Stimulated activated effector memory CD8-positive, alpha-beta T cell treated with anti-CD3 and anti-CD28 coated beads, Interleukin-12 subunit alpha, Interleukin-12 subunit beta, amount 100 ng/mL, for 72 hours (primary cell): ENCODE measurements at places on chromosomes 16 and 17.

- DNase-seq = no peak
Observed at GRCh38 chr16:49921106-49921505, 65.2 kb upstream of the ZNF423 start.

GRCh38 chr16:3007059-3007956 lies 5.4 kb upstream of the CLDN9 start:
- DNase-seq = no peak

GRCh38 chr17:37676115-37676925 lies 33.1 kb upstream of the DDX52 start:
- no peak for DNase-seq

GRCh38 chr17:4469552-4469951 lies 29.1 kb upstream of the SPNS2 start:
- no peak for DNase-seq

- no peak for DNase-seq
Observed at GRCh38 chr17:68013385-68013784, 17.1 kb upstream of the C17orf58 start.

- no peak for DNase-seq
Observed at GRCh38 chr16:9348912-9349311, 257.5 kb downstream of the HAPSTR1 start.

DNA sequence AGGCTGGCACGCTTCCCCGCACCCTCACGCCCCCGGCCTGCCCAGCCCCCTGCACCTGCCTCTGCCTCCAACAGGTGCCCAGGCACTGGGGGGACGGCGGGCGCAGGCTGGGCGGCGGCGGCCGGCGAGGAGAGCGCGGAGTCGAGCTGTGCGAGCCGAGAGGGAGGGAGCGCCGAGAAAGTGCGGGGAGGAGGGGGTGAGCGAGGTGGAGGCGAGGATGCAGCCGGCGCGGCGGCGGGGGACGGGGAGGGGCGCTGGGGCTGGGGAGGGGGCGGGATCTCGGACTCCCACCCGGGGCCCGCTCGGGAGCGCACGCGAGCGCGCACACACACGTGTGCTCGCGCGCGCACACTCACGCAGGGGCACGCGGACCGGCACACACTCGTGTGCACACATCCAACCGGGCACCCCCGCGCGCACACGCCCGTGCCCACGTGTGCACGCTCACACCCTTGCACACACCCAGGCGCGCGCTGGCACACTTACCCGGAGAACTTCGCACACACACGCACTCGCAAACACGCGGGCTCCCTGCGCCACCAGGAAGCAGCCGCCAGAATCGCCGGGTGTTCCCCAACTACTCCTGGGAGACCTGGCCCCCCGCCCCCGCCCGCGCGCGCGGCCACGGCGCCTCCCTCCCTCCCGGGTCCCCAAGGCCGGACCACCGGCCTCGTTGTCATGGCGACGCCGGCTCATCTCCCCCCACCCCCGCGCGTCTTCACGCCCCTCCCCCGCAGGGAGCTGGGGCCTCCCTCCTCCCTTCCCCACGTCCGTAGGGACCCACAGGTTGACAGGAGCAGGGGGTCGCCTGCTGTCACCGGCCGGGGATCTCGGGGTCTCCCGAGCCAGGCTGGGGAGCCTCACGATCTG lies at the start of gene DOC2A:
Gene DOC2A, minus strand, starts transcription at position 184 of the 870 bp plus-strand sequence. CDS start 805 bp downstream, outside the sequence.
- DNase-seq = no peak

DNA sequence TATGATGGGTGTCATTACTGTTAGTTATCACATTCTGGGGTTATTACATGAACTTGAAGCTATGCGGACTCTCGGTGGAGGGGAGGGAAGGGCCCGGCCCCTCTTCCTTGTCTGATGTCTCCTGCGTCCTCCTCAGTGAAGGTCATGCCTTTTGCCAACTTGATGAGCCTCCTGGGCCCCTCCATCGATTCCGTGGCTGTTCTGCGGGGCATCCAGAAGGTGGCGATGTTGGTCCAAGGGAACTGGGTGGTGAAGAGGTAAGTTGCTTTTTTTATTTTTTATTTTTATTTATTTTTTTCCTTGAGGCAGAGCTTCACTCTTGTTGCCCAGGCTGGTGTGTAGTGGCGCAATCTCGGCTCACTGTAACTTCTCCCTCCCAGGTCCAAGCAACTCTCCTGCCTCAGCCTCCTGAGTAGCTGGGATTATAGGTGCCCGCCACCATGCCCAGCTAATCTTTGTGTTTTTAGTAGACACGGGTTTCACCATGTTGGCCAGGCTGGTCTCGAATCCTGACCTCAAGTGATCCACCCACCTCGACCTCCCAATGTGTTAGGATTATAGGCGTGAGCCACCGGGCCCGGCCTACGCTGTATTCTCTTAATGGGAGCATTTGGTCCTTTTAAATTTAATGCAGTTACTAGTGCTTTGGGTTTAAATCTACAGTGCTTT lies 21.6 kb downstream of the POLR3E start:
- DNase-seq = peak; percentile 84

GRCh38 chr17:82608816-82609215 lies 39.4 kb downstream of the WDR45B start:
- DNase-seq = no peak

DNA sequence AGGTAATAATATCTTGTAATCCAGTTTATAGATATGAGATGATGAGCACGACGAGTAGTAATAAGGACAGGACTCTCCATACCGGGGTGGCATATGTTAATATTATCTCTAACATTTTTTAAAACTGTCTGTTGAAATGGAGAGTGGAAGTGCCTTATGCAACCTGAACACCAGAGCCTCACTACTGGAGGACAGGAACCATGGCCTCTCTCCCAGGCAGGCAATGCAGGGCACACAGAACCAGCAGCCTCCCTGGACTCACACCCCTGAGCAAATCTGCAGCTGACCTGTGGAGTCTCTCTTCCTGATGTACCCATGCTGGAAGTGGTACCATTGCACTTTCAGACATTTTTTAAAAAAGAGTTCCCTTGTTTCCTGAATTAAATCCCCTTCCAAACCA lies 55.2 kb upstream of the ERN1 start:
- DNase-seq = no peak

GRCh38 chr16:972316-973002 lies 1.7 kb upstream of the LMF1 start:
- DNase-seq = no peak

DNA sequence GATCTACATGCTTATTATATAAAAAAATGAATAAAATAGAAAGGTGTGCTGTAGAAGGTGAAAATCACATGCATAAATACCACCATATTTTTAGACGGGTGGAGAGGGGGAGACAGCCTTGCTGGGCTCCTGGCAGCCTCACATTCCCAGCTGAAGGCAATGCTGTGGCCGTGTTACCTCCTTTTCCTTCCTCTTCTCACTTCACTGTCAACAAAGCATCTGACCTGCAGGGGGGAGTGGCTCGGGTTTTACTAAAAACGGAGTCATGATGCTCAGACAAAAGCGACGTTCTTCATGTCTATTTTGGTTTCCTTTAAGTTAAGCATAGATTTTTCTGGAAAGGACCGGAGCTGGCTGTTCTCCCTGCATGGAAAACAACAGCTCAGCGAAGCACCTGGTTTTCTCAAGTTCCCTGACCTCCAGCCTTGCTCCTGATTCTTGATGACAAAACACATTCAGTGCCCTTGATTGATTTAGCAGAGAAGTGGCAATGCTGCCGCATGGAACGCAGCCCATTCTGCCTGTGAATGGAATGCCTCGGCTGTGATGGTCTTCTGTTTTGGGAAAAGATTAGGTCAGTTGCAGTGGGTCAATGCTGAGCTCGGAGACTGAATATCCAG lies 5.5 kb upstream of the RPTOR start:
- DNase-seq = no peak

DNA sequence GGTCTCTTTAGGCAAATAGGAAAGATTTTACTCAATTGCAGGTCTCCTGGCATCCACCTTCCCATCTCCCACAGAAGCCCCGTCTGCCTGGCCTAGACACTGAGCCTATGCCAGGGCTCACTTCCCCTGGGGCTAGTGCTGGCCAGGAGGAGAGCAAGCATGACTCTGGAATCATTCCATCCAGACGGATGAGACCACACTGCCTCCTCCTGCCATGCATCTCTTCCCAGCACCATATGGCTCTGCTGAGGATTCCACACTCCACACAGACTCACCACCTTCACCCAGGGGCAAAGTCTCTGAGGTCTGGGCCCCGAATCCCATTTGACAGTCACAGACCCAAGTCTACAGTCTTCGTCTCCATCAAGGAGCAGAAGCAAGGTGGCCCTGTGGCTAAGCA lies 346.5 kb downstream of the C16orf95 start:
- DNase-seq = no peak

GRCh38 chr16:67034487-67034886 lies 5.5 kb downstream of the CBFB start:
- no peak for DNase-seq

GRCh38 chr17:56593646-56594319 lies at the start of gene NOG:
Gene NOG (plus strand): TSS chr17:56593699. CDS start chr17:56594224, 525 bp downstream.
- DNase-seq = peak; percentile 24

GRCh38 chr17:14813649-14814370 lies 451.3 kb downstream of the PMP22 start:
- no peak for DNase-seq

DNA sequence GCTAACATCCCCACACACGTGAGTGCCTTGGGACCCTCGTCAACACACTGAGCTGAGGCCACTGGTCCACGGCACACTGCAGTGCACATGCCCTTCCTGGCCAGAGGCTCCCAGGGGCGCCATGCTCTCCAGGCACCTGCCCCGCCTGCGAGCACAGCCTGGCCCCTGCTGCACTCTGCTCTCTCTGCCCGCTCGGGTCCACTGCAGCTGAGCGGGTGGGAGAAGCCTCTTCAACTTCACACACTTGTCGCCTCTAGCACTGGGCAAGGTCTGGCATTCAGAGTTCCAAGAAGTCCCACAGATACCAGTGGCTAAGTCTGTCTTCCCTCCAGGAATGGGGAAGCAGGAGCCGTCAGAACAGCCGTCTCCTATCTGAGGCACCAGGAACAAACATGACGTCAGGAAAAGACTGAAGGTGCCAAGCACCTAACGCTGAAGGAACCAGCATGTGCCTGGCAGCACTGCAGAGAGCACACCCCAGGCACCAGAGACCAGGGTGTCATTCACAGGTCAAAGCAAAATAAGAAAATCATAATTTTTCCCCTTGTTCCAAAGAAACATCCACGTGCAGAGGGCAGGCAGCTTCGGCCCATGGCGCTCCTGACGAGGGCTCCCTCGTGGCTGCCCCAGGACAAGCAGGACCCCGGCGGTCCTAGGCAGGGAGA lies 82.9 kb downstream of the ZNF778 start:
- DNase-seq = no peak

DNA sequence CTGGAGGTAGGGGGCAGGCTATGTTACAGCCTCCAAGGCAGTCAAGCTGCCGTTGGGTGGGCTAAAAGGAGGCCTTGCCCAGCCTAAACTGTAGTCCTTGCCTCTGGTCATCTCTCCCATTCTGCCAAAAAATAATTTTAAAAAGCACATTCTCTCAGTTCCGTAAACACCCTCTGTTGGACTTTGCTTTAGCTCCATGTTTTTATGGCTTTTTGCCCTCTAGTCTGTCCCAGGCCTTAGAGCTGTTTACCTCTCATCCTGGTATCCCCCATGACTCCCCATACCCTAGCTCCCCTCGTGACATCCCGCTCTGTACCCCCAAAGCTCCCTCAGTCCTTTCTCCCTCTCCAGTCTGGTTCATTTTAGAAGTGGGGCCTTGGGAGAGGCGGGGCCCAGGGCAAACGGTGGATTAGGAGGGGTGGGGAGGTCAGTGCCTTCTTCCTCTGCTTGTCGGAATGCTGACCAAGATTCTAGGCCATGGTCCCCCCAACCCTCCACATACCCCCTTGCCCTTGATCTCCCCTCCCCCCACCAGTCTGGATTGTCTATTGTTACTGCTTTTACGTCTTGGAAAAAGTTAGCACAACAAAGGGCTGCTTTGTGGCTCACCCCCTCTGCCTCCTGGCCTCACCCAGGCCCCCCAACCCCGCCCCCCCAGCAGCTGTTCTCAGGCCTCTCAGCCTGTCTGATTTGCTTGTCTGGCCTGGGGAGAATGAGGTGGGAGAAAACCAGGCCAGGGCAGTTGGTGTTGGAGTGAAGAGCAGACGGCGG lies 18.4 kb downstream of the GJD3 start:
- DNase-seq = no peak

- no peak for DNase-seq
Observed at GRCh38 chr16:69348222-69348621, 3.4 kb downstream of the TMED6 start.

- no peak for DNase-seq
Observed at GRCh38 chr17:72297326-72298115, 176.7 kb downstream of the SOX9 start.

- DNase-seq = no peak
Observed at GRCh38 chr17:18031955-18032354, 7.0 kb downstream of the ATPAF2 start.

DNA sequence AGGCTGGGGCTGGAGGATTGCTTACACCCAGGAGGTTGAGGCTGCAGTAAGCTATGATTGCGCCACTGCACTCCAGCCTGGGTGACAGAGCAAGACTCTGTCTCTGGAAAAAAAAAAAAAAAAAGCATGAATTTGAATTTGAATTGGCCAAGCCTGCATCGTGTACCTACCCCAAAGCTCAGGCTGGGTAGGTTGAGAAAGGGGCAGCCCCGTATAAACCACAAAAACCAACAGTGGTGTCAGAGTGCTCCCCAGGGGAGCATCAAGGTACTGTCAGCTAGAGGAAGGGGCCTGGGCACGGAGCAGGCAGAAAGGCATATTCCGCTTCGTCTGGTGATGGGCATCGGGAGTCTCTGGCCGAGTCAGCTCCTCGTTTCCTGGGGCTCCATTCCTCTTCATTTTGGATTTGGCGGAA lies 40.9 kb downstream of the RAP1GAP2 start:
- DNase-seq = no peak

DNA sequence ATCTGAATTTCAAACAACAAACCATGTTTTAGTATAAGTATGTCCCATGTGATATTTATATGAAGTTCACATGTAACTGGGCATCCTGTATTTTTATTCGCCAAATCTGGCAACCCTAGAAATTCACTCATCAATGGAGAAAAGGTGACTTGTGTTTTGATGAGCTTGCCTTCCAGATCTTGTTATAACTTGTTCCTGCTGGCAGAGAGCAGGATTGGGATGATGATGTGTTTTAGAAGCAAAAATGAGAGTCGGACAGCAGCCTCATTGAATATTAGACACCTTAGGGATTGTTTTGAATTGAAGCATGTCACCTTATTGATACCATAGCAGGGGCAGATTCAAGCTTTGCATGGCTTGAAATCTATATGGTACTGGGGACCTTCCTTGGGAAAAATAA lies 85.4 kb upstream of the MED13 start:
- no peak for DNase-seq

GRCh38 chr17:82320956-82321927 lies 3.8 kb upstream of the CD7 start:
- peak; percentile 80 for DNase-seq
